HFFc6 (cell line): ENCODE measurements at places on chromosomes 1 and 21.

DNA sequence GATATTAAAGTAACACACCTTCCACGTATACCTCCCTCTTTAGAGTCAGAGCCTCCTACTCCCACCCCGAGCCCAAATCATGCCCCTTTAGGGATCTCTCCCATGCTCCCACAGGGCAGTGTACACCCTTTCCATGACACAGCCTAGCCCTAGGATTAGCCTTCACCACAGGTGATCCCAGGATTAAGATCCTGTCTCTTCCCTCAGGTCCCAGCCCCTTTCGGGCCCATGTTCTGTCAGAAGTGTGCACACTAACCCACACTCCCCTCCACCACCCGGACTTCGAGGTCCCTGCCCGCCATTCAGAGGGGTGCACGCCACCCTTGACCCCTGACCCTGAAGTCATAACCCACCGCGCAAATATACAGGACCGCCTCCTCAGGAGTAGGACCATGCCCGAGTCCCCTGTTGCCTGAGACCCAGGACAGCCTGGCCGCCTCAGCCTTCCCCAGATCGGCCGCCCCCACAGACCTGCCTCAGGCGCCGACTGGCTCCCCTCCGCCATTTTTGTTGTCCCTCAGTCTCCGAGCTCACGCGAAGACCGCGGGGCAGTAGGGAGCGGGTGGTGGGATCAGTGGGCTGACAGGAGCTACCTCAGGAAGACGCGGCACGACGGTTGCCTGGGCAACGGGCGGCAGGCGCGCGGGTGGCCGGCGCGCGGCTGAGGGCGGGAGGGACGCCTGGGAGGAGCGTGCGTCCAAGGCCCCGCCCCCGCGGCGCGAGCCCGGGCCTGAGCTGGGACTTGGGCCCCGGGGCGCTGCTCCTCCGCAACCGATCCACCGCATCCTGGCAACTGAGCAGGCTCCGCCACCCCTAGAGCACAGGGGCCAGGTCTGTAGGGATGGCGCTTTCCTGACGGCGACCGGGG, at the start of gene AGBL4:
AGBL4 (minus strand) TSS at position 663 of the 868 bp plus-strand sequence.
- DNase-seq = no peak

GRCh38 chr1:7389906-7390603, 381.0 kb upstream of the VAMP3 start:
- no peak for DNase-seq

- no peak for DNase-seq
Observed at GRCh38 chr1:171919891-171920887, 78.9 kb downstream of the DNM3 start.

DNA sequence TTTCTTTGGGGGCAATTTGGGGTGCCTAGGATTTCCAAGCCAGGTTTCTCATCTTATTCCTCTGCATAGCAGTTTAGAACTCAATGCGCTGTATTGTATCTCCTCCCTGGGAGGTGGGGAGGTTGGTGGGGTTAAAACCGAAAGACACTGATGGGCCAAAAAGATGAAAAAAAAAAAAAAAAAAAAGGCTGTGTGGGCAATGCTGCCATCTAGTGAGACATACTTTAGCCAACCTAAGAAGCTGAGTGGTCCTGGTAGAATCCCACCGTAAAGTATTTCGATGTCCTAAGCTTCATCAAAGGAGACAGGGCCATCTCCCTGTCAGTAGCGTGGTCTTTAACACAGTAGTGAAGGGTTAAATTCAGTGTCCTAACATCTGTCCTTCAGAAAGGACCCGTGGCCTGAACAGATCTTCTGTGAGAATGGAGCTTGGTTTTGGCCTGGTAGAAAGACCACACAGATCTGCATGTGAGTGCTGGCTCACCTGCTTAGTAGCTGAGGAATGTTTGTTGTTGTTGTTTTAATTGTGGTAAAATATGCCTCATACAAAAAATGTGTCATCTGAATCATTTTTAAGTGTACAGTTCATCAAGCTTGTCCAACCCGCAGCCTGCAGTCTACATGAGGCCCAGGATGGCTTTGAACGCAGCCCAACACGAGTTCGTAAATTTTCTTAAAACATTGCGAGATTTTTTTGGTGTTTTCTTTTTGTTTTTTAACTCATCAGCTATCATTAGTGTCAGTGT, 226.2 kb downstream of the KIF26B start:
- DNase-seq = no peak

DNA sequence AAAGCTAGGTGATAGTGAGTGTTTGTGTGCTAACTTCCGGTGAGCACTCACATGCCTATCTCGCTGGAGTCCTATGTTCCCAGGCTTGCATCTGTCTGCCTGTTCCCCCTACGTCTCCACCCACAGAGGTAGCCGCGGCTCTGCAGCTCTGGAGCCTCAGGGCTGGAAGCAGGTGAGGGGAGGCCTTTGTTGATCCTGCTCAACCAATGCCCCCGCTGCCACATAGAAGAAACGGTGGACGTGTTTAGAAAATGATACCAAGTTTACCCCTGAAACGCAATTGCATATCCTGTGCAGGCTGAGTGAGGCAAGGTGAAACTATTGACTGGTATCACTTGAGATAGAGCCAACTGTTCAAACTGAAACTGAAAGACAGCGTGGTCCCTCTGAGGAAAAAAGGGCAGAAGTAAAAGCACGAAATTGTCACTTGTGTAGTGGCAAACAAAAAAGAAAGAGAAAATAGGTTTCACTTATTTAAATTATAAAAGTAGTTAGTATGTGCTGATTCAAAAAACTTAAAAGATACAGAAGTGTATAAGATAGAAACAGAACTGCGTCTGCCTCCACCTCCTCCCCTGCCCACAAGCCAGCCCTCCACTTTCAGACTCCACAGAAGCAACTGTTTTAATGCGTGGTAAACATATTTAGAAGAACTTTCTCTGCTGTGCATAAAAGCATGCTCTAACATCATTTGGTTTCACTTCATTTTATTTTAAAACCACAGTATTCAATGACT, 38.6 kb upstream of the ETS2 start:
- no peak for DNase-seq

GRCh38 chr1:26345718-26346117, 8.2 kb downstream of the CRYBG2 start:
- no peak for DNase-seq

DNA sequence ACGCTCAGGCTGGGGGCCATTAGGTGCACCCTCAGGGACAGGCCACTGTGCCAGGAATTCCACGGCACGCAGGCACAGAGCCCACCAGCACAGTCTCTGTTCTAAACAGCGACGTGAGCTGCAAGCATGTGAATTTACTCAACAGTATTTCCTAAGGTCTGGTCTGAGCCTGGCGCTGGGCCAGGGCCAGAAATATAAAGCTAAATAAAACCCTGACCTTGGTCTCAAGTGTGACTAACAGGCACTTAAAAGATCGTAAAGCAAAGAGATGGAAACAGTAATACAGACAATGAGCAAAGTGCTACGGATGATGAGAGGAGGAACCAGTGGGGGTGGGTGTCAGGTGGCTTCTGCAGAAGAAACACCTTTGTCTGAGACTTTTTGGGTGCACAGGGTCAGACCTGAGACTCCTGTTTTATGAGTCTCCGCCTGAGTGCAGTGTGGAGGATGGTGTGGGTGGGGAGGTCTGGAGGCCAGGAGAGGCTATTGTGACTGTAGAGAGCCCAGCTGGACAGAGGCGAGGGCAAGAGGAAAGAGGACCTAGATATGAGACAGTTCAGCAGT, 53.4 kb upstream of the EDN2 start:
- DNase-seq = peak; percentile 89

- no peak for DNase-seq
Observed at GRCh38 chr1:31264790-31265386, 25.2 kb upstream of the NKAIN1 start.

GRCh38 chr1:16260814-16261213, 23.8 kb upstream of the CPLANE2 start:
- DNase-seq = peak; percentile 56

DNA sequence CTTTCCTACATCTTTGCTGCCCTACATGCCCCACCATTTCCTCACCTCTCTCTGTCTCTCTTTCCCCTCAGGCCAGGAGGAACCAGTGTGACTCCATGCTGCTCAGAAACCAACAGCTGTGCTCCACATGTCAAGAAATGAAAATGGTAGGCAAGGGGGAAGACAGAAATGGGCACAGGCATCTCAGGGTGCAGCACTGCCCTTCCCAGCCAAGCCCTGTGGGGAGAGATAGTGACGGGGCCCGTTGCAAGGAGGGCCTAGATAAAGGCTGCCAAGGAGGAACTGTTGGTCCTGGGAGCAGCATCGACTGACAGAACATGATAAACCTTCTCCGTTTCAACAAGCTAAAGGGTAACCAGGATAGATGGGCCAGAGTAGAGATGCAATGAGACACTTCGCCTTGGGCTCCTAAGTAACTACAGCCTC, 12.5 kb upstream of the PIGC start:
- DNase-seq = no peak

GRCh38 chr21:44059710-44060109, 47.5 kb upstream of the PWP2 start:
- no peak for DNase-seq

GRCh38 chr21:40152476-40152875, 285.2 kb downstream of the PCP4 start:
- DNase-seq = no peak
